ENCODE measurements at places on chromosomes 16 and 17.
A peak's percentile ranks its signal among the peaks of the same experiment; 100 is the strongest.

DNA sequence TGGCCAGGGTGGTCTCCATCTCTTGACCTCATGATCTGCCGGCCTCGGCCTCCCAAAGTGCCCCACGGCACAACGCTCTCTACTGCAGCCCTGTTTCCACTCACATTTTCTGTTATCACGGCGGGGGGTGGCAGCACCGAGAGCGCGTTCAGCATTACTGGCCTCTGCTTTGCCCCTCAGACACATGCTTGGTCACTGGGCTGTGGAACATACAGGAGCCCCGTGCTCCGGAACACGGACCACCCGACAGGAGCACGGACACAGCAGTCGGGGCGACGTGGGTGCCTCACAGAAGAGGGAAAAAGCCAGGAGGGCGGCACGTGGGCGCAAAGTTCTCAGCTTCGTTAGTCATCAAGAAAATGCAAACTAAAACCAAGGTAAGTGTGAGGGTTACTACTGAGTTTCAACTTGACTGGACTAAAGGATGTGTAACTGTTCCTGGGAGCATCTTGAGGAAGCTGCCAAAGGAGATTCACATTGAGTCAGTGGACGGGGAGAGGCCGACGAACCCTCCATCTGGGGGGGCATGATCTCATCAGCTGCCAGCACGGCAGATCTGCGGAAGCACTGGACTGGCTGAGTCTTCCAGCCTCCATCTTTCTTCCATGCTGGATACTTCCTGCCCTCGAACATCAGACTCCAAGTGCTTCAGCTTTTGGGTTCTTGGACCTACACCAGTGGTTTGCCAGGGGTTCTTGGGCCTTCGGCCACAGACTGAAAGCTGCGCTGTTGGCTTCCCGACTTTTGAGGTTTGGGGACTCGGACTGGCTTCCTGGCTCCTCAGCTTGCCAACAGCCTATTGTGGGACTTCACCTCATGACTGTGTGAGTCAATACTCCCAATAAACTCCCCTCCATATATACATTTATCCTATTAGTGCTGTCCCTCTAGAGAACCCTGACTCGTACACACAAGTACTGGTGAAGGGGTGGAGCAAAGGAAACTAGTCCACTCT lies 106.8 kb downstream of the ZNF778 start:
- peak; percentile 91 for DNase-seq

DNA sequence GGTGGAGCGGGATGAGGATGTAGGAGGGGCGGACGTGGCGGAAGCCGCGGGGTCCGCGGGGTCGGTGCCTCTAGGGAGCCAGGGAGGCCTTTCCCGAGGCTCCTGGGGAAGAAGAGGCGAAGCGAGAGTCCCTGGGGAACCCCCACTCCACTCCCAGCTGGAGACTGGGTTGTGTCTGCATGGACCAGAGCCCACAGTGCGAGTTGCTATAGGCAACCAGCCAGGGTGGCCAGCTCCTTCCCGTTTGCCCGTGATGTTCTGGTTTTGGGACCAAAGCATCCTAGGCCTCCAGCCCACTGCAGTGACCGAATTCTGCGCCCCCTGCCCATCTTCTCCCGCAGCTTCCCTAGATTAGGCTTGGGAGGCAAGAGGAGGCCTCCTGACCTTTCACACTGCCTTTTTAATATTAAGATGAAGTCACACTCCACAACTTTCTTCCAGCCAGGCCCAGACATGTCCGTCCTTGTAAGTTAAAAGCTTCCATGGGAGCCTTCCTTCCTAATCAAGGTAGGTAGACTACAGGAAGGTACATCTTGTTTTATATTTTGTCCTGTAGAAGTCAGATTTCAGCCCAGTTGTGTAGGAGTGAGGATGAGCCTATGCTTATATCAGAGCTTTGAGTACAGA lies 469 bp downstream of the AMZ2 start:
- peak; percentile 55 for DNase-seq

DNA sequence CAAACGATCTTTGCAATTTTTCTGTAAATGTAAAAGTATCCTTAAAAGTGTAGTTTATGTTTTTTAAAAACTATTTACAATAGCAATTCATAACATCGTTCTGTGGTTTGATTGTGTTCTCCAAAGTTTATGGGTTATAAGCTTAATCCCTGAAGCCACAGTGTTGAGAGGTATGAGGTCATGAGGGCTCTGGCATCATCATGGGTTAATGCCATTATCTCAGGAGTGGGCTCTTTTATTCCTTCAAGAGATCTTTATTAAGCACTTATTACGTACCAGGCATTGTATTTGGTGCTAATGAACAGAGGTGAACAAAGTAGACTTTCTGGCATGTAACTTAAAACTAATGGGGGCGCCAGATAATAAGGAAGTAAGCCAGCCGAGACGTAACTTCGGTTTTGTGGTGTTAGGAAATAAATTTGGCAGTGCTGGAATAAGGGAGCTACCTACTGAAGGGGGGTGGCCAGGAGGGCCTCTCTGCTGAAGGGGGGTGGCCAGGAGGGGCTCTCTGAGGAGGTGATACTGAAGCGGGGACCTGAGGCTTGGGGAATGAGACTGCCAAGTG lies 158.1 kb downstream of the VPS53 start:
- no peak for DNase-seq

- no peak for DNase-seq
Observed at GRCh38 chr17:50559674-50560184, 786 bp upstream of the CACNA1G start.
